ENCODE measurements at places on chromosomes 6 and 20. TPM values are rescaled to one million over a fixed set of nuclear protein-coding genes. Genes with fewer than 3 reads are reported as not detected.

DNA sequence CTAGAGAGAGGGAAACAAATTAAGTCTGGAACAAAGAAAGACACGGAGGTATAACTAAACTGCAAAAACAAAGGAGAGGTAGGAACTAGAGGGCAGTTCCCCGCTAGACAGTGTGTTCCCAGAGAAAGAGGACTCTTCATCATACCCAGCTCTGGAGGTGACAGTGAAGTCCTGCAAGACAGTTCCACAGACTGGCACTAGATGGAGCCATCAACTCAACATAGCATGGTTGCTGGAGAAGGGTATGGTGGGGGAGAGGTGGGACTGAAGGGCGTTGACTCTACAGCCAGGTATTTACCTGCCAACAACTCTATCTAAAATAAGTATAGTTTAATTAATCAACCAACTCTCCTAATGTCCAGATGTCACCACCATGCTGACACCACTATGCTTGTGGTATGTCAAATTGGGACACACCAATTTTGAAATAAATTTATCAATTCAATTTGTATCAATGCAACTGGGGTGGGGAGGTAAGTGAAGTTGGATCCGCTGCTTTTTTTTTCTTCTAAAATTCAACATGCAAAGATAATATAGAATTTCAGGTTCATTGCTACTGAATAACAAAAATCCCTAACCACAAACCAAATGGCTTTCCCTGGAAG, 9.7 kb downstream of the BACH2 start:
- DNase-seq: peak; percentile 26

GRCh38 chr6:6674872-6675271, 86.4 kb downstream of the LY86 start:
- DNase-seq: no peak

DNA sequence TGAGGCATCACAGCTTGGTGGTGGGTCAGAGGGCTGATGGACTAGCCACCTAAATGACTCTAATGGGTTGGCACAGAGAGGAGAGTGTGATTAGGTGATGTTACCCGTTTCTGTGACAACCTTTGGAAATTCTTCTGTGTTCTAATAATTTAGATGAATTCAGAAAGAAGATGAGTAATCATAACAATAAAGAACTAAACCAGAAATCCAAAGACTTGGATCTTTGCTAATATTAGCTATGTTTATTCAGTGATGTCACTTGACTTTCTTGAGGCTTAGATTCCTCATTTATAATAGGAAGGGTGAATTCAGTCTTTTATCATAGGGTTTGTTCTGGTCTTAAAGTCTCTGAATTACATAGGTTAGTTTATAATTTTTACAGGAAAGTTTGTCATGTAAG, 19.9 kb downstream of the CRYBG1 start:
- DNase-seq: no peak

- no peak for DNase-seq
These were observed 27.0 kb upstream of the SLC2A12 start for GRCh38 chr6:134079406-134079921.

GRCh38 chr6:160975162-160975561, 16.4 kb upstream of the MAP3K4 start:
- no peak for DNase-seq

DNA sequence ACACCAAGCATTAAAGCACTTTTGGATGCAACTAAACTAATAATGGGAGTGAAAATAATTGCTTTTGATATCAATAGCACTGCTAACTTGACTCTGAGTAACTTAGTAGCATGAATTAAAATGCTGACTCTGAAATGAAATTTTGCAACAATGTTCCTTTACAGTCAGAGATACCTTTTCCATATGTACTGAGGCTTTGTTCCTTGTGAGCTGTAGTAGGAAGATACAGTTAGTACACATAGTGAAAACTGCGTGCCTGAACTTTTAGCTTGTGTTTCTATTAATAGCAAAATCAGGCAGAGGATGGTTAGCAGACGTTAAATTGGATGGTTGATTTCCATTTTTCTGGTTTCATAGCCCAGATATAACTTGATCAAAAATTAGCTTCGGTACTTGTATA, 18.6 kb downstream of the ADGRG6 start:
- no peak for DNase-seq

DNA sequence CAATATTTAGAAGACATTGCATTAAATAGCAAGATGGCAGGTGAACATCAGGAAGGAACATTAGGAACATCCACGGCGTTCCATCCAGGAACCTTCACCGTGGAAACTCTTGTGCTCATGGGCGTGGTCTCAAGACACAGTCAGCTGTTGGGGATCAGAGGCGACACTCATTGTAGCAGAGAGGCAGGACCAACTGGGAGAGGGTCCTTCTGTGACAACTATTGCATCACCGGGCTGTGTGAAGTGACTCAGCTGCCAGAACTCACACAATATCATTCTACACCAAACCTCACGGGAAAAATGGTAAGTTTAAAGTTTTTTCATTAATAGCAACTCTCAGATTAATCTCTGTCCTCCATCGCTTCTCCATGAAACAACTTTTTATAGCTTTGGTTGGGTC, 334.8 kb upstream of the SULF2 start:
- no peak for DNase-seq

DNA sequence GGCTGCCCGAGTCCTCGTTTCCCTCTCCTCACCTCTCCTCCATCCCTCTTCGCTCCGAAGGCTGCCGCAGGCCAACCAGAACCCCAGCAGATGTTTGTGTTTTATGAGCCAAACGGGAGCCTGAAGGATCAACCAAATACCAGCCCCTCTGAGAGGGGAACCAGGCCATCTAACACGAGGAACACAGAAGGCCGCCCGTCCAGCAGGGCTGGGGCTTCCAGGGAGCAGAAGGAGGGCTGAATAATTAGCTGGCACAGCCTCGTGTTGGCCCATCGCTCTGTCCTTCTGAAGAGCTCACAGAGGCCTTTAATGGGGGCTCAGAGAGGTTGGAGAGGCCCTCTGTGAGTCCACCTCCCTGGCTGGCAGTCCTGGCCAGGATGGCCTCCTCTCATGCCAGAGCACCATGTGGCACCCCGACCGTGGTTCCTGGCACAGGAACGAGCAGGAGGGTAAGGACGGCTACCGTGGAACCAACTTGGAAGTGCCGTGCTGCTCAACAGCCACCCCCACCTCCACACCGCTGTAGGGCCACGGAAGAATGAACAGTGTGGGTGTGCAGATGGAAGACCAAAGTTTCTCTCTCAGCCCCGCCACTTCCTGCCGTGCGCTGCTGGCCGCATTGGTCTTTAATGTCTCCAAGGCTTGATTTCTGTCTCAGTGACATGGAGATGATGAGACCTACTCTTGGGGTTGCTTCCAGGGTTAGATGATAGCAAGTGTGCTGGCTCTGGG, 155.2 kb downstream of the SCML4 start:
- no peak for DNase-seq

DNA sequence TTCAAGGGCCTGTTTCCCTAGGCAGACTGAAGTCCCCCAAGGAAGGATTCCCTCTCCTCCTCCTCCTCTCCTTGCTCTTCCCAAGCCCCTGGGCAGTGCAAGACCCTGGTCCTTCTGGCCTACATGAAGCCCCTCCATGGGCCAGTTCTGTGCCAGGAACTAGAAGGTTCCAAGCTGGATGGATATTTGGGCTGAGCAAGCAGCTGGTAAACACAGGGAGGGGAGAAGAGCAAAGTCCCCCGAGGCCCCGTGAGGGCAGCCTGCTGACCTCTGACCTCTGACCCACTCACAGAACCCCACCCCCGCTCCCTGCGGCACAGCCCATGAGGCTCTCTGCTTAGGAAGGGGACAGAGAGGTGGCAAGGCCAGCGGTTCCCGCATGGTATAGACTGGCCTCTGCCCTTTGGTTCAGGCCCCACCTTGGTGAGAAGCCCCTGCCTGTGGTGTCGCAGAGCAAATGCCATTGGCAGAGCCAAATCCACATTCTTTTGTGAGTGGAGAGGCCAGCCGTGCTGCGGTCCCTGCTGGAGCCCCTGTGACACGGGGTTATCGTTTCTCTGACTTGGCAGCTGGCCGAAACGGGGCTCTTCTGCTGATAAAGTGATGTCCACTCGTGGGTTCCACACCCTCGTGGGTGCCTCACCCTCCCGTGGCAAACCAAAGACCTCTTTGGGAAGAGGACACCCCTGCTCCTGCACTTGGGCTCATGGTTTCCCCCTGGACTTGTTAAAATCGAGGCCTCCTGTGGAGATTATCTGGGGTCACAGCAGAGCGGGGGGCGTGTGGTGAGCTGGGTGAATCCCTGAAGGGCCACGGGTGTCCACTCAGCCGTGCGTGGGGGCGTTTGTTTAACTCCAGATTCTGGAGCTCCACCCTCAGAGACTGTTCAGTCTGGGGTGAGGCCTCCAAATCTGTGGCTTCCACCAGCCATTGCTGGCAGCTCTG, 2.1 kb upstream of the CHRNA4 start:
- DNase-seq: no peak

DNA sequence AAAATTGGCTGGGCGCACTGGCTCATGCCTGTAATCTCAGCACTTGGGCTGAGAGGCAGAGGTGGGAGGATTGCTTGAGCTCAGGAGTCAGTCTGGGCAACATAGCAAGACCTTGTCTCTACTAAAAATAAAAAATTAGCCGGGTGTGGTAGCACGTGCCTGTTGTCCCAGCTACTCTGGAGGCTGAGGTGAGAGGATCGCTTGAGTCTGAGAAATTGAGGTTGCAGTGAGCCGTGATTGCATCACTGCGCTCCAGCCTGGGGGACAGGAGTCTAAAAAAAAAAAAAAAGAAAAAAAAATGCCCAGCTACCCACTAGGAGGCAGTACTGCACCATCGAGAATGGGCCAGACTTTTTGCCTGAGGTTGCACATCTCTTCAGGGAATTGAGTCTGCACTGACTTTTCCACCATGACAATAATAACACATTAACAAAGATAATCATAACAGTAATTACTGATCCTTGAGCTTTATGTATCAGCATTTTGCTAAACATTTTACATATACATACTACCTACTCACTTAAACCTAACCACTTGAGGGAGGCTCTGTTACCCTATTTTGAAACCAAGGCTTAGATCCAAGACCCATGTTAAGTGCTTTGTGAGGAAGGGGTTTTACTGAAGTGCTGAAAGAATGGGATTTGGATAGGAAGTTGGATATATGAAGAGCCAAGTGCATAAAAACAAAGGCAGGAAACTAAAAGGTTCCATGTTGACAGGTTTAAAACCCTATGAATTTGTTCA, 21.0 kb downstream of the SRSF3 start:
- no peak for DNase-seq

GRCh38 chr6:115241373-115241772, 819.3 kb downstream of the FRK start:
- DNase-seq: no peak

DNA sequence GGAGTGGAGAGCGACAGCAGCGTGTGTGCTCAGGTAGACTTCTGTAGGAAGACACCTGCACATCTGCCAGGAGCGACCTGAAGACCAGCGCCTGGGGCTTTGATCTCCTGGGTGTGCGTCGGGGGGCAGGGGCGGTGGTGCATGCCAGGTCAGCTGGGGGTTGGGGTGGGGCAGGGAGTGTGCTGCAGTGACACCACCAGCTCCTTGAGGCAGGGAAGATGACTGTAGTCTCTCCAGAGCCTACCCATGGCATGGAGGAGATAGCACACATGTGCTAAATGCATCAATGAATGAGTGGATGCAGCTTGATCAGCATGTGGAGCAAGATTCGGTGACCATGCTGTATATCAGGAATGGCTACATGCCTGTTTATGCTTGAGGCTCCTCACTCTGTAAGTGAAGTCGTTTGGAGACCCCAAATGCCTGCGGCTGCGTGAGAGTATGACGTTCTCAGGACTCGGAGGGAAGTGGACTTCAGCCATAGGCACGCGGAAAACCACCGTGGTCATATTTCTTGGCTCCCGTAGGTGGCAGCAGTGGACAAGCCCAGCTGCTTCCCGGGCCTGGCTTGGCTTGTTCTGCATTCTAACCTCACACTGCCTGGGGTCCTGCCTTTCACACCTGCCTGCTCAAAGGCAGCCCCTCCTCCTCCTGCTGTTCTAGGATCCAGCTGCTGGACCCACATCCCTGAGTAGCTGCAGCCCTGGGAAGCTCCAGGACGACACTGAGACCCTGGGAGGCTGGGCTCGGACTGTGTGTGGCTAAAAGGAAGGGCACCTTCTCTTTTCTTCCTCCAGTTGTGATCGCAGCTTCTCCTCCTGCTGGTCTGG, 39.4 kb upstream of the KCNK16 start:
- peak; percentile 78 for DNase-seq

GRCh38 chr6:2962004-2962403, 9.4 kb downstream of the SERPINB6 start:
- no peak for DNase-seq

- DNase-seq: no peak
These were observed 94.4 kb downstream of the ADGRB3 start for GRCh38 chr6:68729377-68729903.

- DNase-seq: no peak
These were observed 62.6 kb downstream of the RIN2 start for GRCh38 chr20:19820555-19821211.

DNA sequence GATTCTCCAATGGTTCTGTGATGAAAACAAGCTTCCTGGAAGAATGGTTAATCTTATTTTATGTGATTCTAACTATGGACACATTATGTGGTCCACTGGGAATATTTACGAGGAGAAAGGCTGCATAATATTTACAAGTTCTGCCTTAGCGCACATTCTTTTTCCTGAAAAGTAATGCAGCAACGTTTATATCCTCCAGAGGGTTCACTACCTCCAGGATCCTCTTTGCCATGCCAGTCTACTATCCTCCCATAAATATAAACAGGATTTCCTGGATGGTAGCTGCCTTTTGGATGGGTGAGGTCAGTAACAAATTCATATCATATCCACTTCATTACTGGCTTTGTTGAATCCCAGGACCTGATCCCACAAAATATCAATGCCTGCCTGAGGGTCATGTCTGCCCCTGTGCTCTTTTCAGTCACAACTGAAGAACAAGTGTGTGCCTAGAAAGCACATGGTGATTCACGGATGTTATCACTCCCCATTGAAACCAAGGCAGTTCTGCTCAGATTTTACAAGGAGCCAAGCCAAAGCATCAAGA, 30.4 kb downstream of the ADGRF5 start:
- no peak for DNase-seq

GRCh38 chr6:107585815-107586435, 96.0 kb downstream of the SOBP start:
- DNase-seq: no peak

The BPIFB2 gene
- polyA plus RNA-seq: not detected

The IRF4 gene
- 0.36 TPM for polyA plus RNA-seq

The CFAP206 gene
- polyA plus RNA-seq: 4.2 TPM

The ARMH2 gene
- polyA plus RNA-seq: not detected
